Activated CD4-positive, alpha-beta T cell treated with anti-CD3 and anti-CD28 coated beads for 24 hours (primary cell): ENCODE measurements at places on chromosomes 4 and X.

DNA sequence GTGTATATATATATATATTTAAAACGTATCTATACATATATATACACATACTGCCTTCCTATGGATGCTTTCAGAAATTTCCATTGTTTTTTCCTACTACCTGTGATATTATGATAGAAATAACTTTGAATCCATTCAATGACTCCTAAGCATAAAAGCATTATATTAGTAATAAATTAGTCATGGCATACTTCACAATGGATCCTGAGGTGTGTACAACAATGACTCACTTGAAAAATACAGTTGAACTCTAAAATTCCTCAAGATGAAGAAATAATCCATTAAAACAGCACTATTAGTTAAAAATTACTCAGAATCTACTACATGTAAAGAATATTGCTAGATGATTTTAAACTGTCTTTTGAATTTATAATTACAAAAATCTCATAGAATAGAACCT lies 201.1 kb downstream of the STPG2 start:
- DNase-seq: no peak

DNA sequence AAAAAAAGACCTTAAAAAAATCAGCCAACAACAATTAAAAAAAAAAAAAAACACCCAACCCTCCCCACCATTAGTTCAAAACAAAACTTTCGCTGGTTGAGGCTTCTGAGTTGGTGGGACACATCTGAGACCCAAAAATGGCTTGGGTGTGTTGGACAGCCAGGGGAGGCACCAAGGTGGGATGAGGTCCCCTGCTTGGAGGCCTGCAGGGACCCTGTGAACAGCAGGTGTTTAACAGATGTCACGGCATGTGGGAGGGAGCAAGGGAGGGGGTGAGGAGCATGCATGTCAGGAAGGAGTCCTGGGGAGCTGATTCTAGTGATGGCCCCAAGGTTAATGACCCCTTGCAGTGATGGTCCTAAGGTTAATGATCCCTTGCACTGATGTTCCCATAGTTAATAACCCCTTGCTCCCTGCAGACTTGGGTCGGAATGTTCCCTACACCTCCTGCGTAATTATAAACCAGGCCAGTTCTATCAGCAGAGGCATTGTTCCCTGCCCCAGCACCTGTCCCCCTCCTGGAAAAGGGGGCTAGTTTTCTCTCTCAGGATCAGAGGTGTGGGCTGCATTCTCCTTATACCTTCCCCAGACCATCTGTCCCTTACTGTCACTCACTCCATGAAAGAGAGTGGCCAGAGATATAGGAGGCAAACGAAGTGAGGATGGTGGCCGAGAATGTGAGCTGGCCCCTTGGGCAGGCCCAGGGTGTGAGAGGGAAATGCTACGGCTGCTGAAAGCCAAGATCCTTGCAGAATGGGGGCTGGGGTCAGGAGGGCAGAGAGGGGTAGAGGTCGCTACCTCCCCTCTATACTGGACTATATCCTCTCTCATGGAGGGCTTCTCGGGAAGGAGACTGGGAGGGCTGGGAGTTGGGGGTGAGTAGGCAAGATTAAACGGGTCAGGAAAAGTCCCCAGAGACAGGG lies 2.3 kb upstream of the FOXP3 start:
- no peak for DNase-seq

DNA sequence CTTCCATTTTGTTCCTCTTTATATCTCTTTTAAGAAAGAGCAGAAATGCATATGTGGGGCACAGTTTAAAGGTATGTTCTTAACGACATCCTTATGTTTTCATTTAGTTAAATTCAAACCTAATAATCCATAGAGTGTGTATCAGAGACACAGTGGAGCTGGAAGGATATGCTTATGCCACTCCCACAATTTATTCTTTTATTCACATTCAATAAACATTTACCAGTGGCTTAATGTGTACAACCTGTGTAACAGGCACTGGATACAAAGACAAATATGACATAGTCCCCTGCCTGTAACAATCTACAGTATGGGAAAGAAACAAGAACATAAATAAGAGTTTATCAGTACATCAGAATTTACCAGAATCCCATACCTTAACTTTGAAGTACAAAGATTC lies 22.4 kb upstream of the CORIN start:
- no peak for DNase-seq

- DNase-seq: no peak
Observed at GRCh38 chr4:93469560-93469959, 359.0 kb upstream of the ATOH1 start.

DNA sequence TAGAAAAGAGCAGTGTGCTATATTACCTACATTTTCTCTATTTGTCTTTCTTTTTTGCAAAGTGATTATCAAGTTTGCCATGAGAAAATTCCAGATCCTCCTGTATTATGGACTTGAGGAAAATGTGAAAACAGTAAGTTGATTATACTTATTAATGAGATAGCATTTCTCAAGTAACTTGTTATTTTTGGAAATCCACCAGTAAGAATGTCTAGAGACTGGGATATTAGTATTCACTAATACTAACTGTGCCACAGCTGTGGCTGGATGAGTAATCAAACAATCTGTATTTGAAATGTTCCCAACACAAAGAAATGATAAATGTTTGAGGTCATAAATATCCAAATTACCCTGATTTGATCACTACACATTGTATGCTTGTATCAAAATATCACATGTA lies 147.0 kb upstream of the CTSO start:
- DNase-seq: no peak

DNA sequence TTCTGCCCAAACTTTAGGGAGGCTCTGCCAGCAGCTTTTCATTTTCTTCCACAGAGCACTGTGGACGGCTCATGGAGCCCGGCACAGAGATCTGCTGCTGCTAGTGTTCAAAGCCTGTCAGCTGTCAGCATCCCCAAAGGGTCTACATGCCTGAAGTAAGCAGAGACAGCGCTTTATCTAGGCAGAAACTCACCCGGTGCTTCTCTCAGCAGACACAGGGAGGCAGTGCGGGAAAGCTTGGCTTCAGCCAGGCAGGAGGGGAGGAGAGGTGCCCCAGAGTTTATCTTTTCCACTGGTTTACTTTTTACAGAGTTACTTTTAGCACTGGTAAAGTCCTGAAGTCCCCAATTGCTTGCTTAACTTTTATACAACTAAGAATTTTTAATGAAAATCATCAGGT lies 339.3 kb downstream of the NKX6-1 start:
- no peak for DNase-seq

GRCh38 chr4:76569225-76569624 lies 134.2 kb downstream of the SHROOM3 start:
- DNase-seq: no peak
